ENCODE measurements at places on chromosomes 2 and 18.

DNA sequence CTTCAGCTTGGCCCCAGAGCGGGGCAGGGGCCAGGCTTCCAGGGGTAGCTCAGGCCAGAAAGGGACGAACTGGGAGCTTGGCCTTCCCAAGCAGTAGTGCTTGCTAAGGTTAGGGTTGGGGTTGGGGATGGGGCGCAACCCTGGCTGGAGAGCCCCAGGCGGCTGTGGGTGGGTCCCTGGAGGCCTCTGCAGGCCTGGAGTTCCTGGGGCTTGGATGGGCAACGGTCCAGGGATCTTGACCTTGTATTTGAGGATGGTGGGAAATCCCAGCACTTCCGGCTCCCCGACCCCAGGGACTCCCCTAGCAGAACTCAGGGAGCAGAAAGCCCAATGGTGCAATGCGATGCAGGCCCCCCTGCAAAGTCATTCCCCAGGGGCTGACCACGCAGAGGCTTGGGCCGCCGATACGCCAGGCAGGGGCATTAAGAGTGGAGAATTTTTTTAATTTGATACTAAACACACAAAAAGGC, 12.6 kb upstream of the MLPH start:
- DNase-seq = no peak

DNA sequence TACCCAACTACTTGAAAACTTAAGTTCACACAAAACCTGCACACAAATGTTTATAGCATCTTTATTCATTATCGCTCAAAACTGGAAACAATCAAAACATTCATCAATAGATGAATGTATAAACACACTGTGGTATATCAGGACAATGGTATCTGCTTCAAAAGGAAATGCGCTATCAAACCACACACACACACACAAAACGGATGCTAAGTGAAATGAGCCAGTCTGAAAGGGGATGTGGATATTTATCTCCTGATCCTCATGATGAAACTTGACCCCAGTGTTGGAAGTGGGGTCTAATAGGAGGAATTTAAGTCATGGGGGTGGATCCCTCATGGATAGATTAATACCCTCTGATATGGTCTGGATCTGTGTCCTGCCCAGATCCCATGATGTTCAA, 22.0 kb downstream of the PDCL3 start:
- no peak for DNase-seq

GRCh38 chr18:56158676-56159075, 479.7 kb downstream of the TXNL1 start:
- no peak for DNase-seq

GRCh38 chr2:54081574-54081973, 33.8 kb upstream of the ACYP2 start:
- DNase-seq = no peak

DNA sequence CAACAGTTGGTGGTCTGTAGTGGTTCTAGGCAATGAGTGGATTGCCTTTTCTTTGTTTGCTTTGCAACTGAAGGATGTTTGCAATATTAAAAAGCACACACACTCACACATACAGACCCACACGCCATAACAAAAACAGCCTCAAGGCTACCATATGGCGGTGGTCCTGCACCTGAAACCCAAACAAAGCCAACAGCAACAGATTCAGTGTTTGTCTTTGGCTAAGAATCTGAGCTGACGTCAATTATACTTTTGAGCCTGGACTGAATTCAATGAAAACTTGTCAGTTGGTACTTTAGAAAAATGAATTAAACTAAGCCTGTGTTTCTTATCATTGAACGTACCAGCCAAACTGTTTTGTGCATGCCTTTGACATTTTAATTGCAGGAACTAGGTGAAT, 65.0 kb upstream of the NYAP2 start:
- DNase-seq = no peak

DNA sequence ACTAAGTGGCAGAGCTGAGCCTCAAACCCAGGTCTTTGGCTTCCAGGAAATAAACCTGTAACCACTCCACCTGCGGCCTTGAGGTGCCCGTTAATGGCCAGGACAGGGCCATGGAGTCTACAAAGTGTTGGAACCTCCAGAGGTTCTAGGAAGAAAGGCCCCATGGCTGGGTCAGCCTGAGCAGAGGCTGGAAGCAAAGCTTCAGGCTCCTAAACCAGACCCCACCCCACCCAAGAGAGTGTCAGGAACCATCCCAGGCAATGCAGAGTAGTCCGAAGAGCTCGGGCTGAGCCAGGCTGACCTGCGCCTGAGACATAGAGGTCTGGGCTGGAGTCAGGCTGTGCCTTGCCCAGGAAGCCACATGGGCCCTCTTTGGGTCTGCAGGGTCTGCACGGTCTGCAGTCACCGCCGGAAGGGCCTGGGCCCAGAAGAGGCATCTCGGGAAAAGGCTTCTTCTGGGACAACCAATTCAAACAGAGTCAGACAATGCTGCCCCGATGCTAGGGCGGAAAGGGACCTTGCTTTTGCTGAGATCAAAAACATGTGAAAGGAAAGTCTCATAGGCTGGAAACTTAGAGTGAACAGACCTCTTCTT, 6.4 kb downstream of the CIB4 start:
- no peak for DNase-seq

GRCh38 chr2:120299561-120299960, 46.4 kb upstream of the INHBB start:
- DNase-seq = no peak

GRCh38 chr18:39863916-39864315, 2091.1 kb upstream of the PIK3C3 start:
- DNase-seq = no peak

GRCh38 chr2:151520976-151521375, 111.3 kb downstream of the RIF1 start:
- no peak for DNase-seq

GRCh38 chr2:43220229-43220751, 6.1 kb downstream of the ZFP36L2 start:
- no peak for DNase-seq

DNA sequence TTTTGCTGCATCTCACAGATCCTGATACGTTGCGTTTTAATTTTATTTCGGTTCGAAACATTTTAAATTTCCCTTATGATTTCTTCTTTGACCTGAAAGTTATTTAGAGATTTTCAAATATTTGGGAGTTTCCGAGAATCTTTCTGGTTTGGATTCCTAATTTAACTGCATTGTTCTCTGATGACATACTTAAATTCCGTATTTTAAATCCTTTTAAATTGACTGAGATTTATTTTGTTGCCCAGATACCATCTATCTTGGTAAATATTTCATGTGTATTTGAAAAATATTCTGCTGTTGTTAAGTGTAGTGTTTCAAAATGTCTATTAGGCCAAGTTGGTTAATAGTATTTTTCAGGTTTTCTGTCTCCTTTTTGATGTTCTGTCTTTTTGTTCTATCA, 37.7 kb downstream of the MROH2A start:
- no peak for DNase-seq

DNA sequence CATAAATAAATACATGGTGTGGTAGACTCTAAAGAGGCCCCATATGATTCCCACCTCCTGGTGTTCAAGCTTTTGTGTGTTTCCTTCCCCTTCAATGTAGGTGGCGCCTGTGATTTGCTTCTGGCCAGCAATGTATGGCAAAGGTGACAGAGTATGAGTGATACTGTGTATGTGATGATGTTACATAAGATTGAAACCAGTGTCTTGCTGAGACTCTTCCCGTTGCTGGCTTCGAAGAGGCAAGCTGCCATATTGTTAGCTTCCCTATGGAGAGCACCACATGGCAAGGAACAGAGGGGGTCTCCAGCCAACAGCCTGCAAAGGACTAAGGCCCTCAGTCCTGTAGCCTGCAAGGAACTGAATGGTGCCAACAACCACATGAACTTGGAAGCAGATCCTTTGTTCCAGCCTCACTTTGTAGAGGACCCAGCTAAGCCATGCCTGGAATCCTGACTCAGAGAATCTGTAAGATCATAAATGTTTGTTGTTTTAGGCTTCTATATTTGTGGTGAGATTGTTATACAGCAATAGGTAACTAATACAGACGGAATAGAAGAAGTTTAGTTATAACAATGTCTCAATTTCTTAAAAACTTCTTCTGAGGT, 1.7 kb upstream of the SMAD4 start:
- DNase-seq = peak; percentile 38
